Fibroblast of skin of back (primary cell): ENCODE measurements at places on chromosomes 3 and 15.
A peak's percentile ranks its signal among the peaks of the same experiment; 100 is the strongest.

- DNase-seq: no peak
Measured at GRCh38 chr3:73352841-73353645, 271.7 kb downstream of the PDZRN3 start.

- no peak for DNase-seq
Measured at GRCh38 chr3:55012091-55012490, 84.2 kb upstream of the LRTM1 start.

GRCh38 chr3:114406922-114407321 is 113.1 kb downstream of the TIGIT start:
- no peak for DNase-seq

GRCh38 chr3:123327956-123328850 is 120.7 kb downstream of the ADCY5 start:
- no peak for DNase-seq

DNA sequence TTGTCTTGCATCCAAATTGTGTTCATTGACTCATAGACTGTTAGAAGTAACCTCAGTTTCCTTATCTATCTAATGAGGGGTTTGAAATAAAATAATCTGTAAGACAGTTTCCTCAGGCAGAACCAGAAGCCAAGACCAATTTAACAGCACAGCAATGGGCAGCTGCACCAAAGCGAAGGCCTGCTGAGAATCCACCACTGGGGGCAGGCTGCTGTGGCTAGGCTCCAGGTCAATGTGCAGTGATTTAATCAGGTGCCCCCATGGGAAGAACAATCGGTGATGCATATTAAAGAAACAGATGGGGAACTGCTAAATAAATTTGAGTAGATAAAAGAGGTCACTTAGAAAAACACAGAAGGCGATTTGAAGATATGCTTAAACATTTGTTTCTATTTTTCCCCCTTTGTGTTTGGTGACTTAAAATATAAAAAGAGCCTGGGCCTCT is 28.0 kb upstream of the TMOD3 start:
- DNase-seq: no peak

DNA sequence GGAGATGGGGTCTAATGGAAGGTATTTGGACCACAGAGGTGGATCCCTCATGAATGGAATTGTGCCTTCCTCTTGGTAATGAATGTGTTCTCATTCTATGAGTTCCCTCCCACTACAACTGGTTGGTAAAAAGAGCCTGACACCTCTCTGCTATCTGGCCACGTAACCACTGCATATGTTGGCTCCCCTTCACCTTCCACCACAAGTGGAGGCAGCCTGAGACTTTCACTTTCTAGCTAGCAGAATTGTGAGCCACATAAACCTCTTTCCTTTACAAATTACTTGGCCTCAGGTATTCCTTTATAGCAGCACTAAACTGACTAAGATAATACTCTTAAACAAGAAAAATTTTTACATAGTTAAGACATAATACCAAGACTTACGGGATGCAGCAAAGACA is 155.3 kb downstream of the NR1I2 start:
- no peak for DNase-seq

DNA sequence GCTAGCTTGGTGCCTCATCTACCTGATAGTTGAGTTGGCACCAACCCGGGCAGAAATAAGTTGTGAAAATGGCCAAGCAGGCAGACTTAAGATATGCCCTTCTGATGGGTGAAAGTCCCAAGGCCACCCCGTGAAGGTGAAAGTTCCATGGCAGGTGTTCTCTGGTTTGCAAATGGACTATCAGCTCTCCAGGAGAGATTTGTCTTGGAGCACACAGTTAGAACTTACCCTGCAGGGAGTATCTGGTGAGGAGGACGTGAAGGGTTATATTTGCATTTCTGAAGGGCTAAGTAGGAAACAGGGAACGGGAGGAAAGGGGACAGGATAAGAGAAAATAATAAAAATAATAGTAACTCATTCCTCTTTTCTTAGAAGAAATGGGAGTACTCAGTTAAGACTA is 220.5 kb downstream of the TP63 start:
- no peak for DNase-seq

- DNase-seq: no peak
Measured at GRCh38 chr3:6417174-6417573, 443.7 kb upstream of the GRM7 start.

GRCh38 chr3:178480274-178480673 is 56.0 kb upstream of the KCNMB2 start:
- DNase-seq: no peak

GRCh38 chr3:104764496-104764895 is 602.2 kb upstream of the ALCAM start:
- DNase-seq: no peak

DNA sequence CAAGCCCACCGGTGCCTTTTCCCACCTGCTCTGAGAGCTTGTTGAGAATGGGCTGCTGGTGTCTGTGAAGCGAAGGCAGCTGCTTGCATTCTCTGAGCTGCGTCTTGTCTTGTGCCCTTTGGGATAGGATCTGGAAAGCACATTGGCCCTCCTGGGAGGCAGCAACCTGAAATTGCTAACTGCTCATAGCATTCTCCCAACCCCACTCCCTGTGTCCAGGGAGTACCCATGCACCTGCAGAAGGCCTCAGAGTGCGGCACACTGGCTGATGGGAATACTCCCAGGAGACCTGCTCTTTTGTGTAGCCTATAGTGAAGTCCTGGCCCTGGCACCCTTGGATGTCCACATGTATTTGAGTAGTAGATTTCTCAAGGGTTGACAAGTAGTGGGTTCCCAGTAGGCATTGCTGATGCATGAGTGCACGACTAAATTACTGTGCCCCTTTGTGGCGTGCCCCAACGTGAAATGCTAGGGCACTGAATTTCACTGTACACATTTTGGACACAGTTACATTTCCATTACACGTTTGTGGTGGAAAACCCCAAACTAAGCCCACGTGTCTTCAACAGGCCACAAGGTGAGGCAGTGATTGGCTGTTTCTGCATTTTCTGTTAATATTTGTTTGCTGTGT is 3.7 kb downstream of the EPHB1 start:
- DNase-seq: no peak

DNA sequence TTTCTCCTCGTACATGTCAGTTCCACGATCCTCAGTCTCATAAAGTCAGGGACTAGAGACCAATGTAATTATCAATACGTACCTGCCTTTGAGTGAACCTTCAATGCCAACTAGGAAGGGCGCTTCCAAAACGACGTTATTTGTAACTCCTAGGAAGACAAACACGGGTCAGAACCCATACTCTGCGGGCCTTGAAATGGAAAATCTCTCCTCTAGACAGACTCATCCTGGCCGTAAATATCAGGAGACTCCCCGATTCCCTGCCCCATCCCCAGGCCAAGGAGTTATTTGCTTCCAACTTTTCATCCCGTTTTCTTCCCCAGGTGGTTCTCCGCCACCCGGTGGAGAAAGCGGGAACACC is 578 bp downstream of the OIP5 start:
- peak; percentile 67 for DNase-seq

DNA sequence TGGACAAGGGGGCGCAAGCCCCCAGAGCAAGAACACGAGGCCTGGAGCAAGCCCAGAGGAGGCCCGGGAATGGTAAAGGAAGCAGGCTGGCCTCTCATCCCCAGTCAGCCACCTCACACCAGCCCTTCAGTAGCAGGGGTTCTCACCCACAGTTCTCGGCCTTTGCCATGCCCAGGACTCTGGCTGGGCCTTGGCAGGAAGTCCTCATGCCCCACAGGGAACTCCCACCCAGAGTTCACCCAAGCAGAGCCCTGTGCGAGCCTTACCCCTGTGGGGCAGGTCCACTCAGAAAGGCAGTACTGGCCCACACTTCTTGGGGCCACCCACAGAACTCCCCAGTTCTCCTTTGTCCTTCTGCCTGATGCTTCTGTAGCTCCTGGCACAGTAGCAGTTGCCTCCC is 30.3 kb downstream of the CYP11A1 start:
- no peak for DNase-seq

- DNase-seq: peak; percentile 27
Measured at GRCh38 chr3:54146506-54147239, 24.3 kb downstream of the CACNA2D3 start.
